ENCODE measurements at places on chromosomes 12 and 14.

DNA sequence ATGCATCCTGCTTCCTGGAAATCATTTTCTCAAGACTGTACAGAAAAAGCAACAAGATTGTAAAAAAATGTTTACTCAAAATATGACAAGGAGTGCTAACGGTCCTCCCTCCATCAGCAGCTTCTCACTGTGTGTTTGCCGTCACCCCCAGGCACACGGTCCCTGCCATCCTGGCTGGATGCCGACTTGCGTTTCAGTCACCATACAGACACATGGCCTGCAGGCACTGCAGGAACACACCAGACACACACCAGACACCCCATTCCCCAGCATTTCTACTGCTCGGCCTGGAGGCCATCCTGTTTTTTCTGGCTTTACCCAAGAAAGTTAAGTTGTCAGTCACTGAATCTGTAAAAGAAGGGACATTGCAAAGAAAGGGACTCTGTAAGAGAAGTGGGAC, 10.8 kb downstream of the KCNK10 start:
- DNase-seq: no peak

DNA sequence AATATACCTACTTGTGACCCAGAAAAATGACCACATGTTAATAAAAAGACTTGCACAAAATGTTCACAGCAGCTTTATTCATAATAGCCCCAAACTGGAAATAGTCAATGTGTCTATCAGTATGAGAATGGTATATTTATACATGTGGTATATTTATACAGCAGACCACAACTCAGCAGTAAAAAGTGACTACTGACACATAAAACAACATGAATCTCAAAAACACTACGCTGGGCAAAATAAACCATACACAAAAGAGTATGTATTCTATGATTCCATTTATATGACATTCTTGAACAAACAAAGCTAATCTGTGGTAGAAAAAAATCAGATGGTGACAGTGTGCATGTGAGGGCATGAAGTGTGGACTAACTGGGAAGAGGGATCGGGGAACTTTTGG, 35.1 kb downstream of the ARF6 start:
- DNase-seq: no peak

GRCh38 chr12:52446367-52447045, 5.4 kb downstream of the KRT6B start:
- no peak for DNase-seq

GRCh38 chr14:94066089-94066676, 14.8 kb downstream of the DDX24 start:
- no peak for DNase-seq

DNA sequence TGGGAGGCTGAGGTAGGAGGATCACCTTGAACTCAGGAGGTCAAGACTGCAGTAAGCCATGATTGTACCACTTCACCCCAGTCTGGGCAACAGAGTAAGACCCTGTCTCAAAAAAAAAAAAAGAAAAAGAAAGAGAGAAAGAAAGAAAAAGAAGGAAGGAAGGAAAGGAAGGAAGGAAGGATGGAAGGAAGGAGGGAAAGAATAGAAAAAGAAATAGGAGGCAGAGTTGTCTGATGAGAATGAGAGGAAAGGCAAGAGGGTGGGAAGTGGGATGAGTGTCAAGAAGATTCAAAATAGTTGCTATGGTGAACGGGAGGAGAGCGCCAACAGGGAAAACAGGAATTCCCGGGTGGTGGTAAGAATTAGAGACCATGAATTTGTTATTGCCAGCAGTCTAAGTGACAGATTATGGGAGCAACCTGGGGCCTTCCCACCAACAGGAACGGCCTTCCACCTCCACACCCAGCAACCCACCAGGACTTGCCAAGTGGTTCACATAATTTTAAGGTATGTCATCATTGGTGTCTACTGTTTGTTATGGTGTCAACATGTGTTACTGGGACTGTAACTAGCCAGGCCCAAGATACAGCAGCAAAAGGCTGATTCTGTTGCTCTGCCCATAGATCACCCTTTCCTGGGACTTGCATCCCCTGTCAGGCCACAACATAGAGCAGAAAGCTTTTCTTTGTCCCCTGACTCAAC, 36.1 kb upstream of the C12orf76 start:
- DNase-seq: no peak

GRCh38 chr12:49866859-49867569, 24.1 kb upstream of the BCDIN3D start:
- DNase-seq: peak; percentile 81

- DNase-seq: no peak
Measured at GRCh38 chr14:56585461-56586084, 6.0 kb downstream of the TMEM260 start.

DNA sequence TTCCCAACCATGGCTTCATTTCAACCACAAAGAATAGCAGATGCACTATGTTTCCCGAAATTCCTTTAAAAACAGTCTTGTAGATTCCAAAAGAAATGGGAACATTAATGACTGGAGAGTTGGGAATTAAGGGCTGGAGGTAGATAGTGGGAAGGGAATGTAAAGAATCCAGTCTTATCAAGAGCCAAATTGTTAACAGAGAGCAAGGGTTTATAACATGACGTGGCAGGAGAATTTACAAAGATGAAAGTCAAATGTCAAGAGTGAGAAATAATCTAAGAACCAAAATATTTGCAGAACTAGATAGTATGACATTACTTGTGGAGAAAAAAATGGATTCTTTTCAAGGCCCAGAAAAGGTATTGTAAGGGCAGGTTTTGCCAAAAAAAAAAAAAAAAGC, 200.9 kb downstream of the GRIN2B start:
- DNase-seq: no peak

GRCh38 chr12:25546318-25546717, 6.8 kb downstream of the LMNTD1 start:
- DNase-seq: no peak

DNA sequence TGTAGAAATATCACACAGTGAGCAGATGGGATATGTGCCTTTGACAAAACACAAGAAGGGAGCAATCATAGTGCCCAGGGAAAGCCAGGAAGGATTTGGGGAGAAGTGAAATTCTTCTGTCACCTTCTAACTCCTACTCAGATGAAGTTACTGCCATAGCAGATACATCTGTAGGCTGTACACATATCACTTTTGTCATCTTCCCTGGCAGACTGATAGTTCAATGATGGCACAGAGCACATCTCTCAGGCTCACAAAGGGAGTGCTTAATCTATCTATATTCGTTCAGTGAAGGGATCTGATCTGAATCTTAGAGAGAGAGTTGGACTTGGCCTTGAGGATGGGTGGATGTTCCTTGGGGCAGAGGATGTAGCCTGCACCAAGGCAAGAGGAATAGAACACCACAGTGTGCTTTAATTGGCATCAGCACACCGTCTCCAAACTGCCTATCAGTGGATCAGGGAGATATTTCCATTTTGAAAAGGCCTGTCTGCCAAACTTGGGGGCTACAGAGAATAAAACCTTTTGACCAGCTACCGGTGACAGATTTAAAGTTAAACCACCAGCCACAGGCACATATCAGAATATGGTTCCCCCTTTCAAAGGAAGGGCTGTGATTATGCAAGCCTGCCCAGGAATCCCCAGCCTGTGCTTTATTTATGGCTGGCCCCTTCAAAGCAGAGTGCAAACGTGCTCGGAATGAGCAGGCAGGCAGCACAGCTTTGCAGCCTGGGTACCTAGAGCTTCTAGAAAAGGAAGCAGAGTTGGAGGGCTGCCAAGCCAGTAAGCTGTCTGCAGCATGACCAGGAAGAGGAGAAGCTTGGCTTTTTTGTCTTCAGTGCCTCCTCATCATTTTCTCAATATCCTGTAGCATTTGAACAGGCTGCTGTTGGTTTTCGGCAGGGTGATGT, 165.5 kb upstream of the DYRK2 start:
- DNase-seq: peak; percentile 56

GRCh38 chr12:80559766-80560165, 115.7 kb downstream of the PTPRQ start:
- DNase-seq: no peak

DNA sequence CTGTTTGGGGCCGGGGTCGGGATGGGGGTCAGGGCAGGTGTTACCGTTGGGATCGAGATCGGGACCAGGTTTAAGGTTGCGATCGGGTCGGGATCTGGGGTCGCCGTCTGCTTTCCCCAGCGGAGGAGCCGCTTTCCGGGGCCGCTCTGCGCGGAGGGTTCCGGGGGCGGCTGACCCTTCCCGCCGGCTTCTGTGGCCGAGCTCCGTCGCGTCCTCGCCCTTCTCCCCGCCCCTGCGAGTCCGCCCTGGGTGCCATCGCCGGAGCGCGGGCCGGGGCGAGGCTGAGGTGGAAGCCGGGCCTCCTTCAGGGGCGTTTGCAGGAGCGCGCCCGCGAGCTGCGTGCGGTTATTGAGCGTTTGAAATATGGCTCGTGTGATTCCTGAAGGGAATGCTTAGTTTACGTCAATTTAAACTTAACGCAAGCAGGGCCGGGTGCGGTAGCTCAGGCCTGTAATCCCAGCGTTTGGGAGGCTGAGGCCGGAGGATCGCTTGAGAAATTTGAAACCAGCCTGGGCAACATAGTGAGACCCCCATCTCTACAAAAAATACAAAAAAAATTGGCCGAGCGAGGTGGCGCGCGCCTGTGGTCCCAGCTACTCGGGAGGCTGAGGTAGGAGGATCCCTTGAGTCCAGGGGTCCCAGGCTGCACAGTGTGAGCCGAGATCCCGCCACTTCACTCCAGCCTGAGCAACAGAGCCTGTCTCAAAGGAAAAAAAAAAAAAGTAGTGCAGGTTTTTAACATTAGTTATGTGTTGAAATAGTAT, 620 bp downstream of the PGAM5 start:
- peak; percentile 36 for DNase-seq

GRCh38 chr14:60311417-60311816, 62.4 kb downstream of the PPM1A start:
- DNase-seq: no peak

- peak; percentile 39 for DNase-seq
Measured at GRCh38 chr12:50103767-50104321, at the start of gene GPD1. TSS of gene GPD1 (plus strand) at chr12:50104008. CDS start at chr12:50104051, 43 bp downstream.

GRCh38 chr12:51908876-51909592, 1.7 kb downstream of the ACVRL1 start:
- DNase-seq: no peak

- DNase-seq: no peak
Measured at GRCh38 chr12:82149045-82149444, 209.1 kb downstream of the CCDC59 start.

- no peak for DNase-seq
Measured at GRCh38 chr12:69492739-69493138, 22.6 kb downstream of the FRS2 start.

DNA sequence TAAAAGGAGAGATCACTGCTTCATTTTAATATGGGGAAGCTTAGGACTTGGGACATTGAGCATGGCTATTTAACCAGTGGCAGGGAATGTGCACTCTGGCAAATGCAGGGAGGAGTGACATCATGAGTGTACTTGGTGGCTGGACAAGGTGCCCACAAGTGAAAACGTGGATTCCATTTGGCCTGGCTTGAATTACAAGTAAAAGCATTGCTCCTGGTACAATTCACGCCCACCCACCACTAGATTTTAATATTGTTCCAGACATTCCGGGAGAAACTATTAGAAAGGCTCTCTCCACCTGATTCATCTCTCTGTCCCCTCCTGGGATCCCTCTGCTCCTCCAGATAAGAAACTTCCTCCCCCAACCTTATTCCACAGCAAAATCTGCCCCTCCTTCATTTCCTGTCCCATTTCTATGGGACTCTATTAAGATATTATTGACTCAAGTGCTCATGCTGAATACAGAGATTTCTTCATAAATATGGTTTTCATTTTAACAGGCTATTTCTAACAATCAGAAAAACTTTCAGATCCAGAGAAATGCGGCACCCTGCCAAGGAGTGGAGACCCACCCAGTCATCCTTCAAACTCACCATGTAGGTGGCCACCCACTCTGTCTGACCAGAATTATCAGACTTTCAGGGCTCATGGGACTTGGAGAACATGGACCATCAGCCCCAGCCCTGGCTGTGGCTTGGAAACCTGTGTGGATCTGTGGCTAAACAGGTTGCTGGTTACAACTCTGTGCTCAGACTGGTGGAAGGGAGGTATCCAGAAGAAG, 43.2 kb downstream of the SSPN start:
- no peak for DNase-seq

GRCh38 chr14:92945959-92946846, 23.3 kb downstream of the CHGA start:
- DNase-seq: no peak

DNA sequence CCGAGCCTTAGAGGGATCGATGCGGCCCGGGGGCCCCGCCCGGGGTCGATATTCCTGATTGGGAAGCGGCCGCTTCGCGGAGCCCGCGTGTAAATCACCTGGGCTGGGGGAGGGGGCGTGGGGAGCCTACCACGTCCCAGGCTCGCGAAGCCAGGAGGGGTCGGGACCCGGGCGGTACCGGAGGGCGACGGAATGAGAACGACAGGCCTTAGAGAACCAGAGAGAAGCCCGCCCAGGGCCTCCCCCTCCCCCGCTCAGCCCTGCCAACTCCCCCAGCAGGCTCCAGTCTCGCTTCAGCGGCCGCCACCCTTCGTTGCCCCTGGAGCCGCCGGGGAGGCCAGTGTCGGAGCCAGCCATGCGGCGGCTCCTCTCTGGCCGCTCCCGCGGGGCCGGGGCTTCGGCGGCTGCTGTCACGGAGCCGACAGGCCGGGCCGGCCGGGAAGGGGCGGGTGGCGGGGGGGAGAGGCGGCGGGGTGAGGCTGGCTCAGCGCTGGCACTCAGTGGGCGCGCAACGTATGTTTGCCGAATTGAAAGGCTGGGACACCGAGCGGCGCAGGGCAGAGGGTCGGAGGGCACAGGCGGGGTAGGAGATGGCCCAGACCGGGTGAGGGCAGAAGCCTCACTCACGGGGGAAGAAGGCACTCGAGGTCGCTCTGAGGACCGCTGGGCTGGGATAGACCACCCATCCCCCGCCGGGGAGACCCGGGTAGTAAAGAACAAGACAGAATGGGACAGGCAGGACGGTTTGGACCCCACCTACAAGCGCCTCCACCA, 1.4 kb upstream of the DNAJC22 start:
- DNase-seq: peak; percentile 33

DNA sequence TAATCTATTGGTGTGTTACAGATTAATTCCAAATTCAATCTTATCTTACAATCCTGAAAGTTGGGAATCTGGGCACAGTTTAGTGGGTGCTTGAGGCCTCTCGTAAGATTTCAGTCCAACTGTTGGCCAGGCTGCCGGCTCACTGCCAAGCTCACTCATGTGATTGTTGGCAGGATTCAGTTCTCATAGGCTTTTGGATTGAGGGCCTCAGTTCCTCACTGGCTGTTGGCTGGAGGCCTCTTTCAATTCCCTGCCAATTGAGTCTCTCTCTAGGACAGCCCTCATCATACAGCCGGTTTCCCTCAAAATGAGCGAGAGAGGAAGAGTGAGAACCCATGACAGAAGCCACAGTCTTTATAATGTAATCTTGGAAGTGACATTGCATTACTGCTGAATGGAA, 123.5 kb upstream of the FBXO33 start:
- no peak for DNase-seq

GRCh38 chr12:132275110-132275531, 54.3 kb downstream of the GALNT9 start:
- no peak for DNase-seq

- no peak for DNase-seq
Measured at GRCh38 chr14:103857256-103857655, 9.9 kb upstream of the PPP1R13B start.

GRCh38 chr12:48999371-49000131, at the start of gene DDN:
TSS of gene DDN (minus strand) at chr12:48999375. CDS start at chr12:48999287, 88 bp downstream.
- peak; percentile 52 for DNase-seq

GRCh38 chr14:78637908-78638475, 467.8 kb downstream of the NRXN3 start:
- no peak for DNase-seq

All from stimulated activated CD4-positive, alpha-beta T cell treated with anti-CD3 and anti-CD28 coated beads, Interleukin-2, amount 100 ng/mL, for 24 hours (primary cell).